CD8-positive, alpha-beta memory T cell (primary cell): ENCODE measurements at places on chromosomes 5 and 9. TPM values are rescaled to one million over a fixed set of nuclear protein-coding genes. Genes with fewer than 3 reads are reported as not detected.

DNA sequence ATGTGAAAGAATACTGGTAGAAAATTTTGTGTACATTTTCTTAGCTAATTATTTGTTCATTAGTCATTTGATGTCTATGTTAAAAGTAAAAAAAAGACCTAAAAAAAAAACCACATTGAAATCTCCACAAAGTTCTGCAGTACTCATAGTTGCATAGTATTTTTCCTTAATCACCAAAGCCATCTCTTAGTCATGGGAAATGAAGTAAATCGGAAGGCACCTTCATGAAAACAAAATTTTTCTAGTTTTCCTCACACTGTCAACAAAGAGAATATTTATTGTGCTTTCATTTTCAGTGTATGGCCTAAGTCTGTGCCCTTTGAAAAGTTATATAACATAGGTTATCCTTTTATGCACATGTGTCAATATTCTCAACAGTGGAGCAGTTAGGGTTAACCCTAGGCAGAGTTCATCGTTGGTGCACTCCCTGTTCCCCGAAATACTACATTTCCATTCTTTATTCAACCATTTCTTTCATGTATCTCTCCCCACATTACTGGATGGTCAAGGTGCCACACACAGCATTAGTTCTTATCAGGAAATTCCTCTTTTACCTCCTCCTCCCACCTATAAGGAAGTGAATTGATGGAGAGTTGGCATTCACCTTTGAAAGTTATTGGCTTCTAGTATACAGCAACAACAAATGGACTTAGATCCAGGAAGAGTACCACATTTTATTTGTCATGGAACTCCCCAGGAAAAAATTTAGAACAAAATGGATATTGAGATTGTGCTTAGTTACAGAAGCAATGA, 93.1 kb downstream of the NUDT12 start:
- no peaks in the 10 kb centered on the region for H3K36me3 ChIP-seq
- no peak overlapping the region for H3K27ac ChIP-seq
- no peaks in the 10 kb centered on the region for H3K27me3 ChIP-seq
- H3K4me1 ChIP-seq: no peaks in the 10 kb centered on the region
- DNase-seq: no peak
- H3K4me3 ChIP-seq: no peak overlapping the region

- H3K36me3 ChIP-seq: no peaks in the 10 kb centered on the region
- H3K27me3 ChIP-seq: peaks cover 4% of the 10 kb centered on the region
- no peak for DNase-seq
These were observed 161.1 kb downstream of the MAST4 start for GRCh38 chr5:66757219-66757833.

- no peaks in the 10 kb centered on the region for H3K36me3 ChIP-seq
- H3K4me1 ChIP-seq: no peaks in the 10 kb centered on the region
- H3K27me3 ChIP-seq: no peaks in the 10 kb centered on the region
- no peak overlapping the region for H3K4me3 ChIP-seq
These were observed 483.7 kb downstream of the RAB3C start for GRCh38 chr5:59066367-59067163.

DNA sequence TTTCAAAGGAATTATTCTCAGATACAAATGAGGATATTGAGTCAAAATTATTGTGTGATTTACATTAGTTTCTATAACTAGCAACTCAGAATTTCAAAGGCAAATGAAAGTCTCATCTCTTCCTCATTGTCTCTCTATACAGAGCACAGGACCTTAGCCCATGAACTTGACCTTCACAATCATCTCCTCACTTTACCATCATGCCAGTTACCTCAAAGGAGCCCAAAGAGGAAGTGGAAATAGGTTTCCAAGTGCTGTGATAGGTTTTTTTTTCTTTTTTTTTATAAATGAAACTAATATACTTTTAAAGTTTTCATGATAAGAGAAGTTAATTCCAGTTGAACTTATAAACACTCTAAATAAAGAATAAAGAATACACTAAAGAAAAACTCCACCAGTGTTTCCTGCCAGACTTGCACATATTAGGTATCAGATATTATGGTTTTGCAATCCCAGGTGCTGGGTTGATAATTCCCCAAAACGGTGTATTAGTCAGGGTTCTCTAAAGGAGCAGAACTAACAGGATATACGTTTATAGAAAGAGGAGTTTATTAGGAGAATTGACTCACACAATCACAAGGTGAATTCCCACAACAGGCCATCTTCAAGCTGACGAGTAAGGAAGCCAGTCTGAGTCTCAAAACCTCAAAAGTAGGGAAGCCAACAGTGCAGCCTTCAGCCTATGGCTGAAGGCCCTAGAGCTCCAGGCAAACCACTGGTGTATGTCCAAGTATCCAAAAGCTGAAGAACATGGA, 50.1 kb upstream of the ADAMTS16 start:
- DNase-seq: no peak
- no peak overlapping the region for H3K27ac ChIP-seq
- no peaks in the 10 kb centered on the region for H3K36me3 ChIP-seq
- no peak overlapping the region for H3K4me3 ChIP-seq
- no peaks in the 10 kb centered on the region for H3K4me1 ChIP-seq

- H3K27ac ChIP-seq: no peak overlapping the region
- no peaks in the 10 kb centered on the region for H3K4me1 ChIP-seq
These were observed 2229.2 kb upstream of the C9orf72 start for GRCh38 chr9:29802454-29802853.

DNA sequence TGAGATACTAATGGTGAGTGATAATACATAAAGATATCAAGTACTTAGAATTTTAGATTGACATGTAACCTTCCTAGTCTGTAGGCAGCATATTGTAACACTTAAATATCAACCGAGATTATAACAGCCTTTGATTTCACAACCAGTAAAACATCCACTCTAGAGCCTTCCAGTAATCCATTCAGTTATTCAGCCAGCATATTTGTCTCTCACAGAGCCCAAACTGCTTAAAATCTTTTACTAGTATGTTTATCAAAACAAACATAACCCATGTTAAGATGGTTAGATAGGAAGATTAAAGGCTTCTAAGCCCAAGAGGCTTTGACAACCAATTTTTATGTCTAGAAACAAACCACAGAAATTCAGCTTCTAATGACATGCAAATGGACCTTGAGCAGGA, 177.9 kb upstream of the FST start:
- H3K27ac ChIP-seq: no peak overlapping the region
- DNase-seq: no peak
- no peaks in the 10 kb centered on the region for H3K4me1 ChIP-seq

DNA sequence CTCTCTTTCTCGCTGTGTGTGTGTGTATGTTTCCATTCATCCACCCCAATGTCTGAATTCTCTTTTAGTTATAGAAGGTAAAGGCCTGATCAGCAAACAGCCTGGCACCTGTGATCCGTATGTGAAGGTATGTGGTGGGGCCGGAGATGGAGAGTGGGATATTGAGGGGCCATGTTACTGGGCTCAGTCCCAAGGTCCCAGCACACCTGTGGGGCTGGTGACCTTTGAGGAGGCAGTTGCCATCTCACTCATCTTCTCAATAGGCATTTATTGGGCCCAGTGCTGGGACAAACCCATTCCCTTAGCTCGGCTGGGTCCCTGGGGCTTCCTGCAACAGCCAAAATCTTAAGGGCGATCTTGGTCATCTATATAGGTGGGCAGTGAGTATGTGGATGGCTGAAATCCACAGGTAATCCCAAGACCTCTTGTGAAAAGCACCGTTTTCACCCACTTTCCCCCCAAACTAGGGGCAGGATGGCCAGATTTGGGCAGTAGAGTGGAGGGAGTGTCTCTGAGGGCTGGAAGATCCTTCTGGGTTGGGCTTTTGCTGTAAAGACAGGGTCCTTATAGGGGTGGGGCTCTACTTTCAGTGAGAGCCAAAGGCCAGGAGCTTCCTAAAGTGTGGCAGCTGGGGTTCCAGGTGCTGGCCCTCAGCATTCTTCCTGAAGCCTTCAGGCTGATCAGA, 19.6 kb downstream of the RGS3 start:
- H3K27me3 ChIP-seq: no peaks in the 10 kb centered on the region
- no peaks in the 10 kb centered on the region for H3K36me3 ChIP-seq
- no peak for DNase-seq
- H3K4me1 ChIP-seq: peaks cover 12% of the 10 kb centered on the region
- H3K4me3 ChIP-seq: no peak overlapping the region

GRCh38 chr5:120372899-120373298, 91.2 kb upstream of the PRR16 start:
- H3K27ac ChIP-seq: no peak overlapping the region
- no peaks in the 10 kb centered on the region for H3K27me3 ChIP-seq
- H3K4me1 ChIP-seq: no peaks in the 10 kb centered on the region
- no peak overlapping the region for H3K4me3 ChIP-seq
- no peaks in the 10 kb centered on the region for H3K36me3 ChIP-seq
- DNase-seq: no peak

GRCh38 chr9:79300068-79300467, 271.7 kb upstream of the TLE4 start:
- no peak for DNase-seq
- H3K36me3 ChIP-seq: no peaks in the 10 kb centered on the region
- no peak overlapping the region for H3K4me3 ChIP-seq
- H3K27ac ChIP-seq: no peak overlapping the region
- no peaks in the 10 kb centered on the region for H3K4me1 ChIP-seq
- H3K27me3 ChIP-seq: no peaks in the 10 kb centered on the region

GRCh38 chr9:106970219-106970975, 107.4 kb downstream of the ZNF462 start:
- no peak overlapping the region for H3K27ac ChIP-seq
- H3K4me1 ChIP-seq: no peaks in the 10 kb centered on the region
- no peak for DNase-seq
- H3K36me3 ChIP-seq: no peaks in the 10 kb centered on the region
- H3K4me3 ChIP-seq: no peak overlapping the region
- H3K27me3 ChIP-seq: no peaks in the 10 kb centered on the region

OR1Q1 gene
- total RNA-seq: not detected

- H3K36me3 ChIP-seq: no peaks in the 10 kb centered on the region
- H3K27ac ChIP-seq: no peak overlapping the region
- no peak overlapping the region for H3K4me3 ChIP-seq
- peak; percentile 4 for DNase-seq
These were observed 31.7 kb downstream of the GSN start for GRCh38 chr9:121299467-121300282.

ANKRD20A1 gene
- total RNA-seq: not detected

- H3K4me1 ChIP-seq: no peaks in the 10 kb centered on the region
- H3K27me3 ChIP-seq: no peaks in the 10 kb centered on the region
- no peak overlapping the region for H3K4me3 ChIP-seq
- no peaks in the 10 kb centered on the region for H3K36me3 ChIP-seq
These were observed 149.3 kb upstream of the MTAP start for GRCh38 chr9:21653091-21653490.

DNA sequence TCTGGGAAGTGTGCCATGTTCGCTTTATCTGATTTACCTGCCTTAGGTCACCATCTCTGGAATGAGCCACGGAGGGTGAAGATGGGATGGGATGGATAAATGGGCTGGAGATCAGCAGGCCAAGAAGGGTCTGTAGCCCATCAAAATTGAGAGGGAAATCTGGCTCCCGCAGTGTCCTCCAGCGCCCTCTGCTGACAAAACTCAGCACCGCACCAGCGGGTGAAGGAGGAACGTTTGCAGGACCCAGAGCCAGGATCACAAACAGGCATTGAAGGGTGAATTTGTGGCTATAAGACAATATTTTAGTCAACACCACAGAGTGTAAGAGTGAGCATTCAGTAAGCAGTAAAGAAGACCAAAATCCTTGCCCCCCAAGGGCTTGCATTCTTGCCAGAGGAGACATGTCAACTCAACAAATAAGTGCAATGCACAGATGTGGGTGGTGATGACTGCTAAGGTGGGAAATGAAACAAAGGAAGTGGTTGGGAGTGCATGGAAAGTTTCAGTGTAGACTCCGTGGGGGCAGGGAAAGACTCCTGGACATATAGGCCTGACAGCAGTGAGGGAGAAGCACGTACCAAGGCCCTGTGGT, 124.4 kb downstream of the TENT4A start:
- H3K4me1 ChIP-seq: no peaks in the 10 kb centered on the region
- no peak overlapping the region for H3K4me3 ChIP-seq
- no peak overlapping the region for H3K27ac ChIP-seq
- no peaks in the 10 kb centered on the region for H3K27me3 ChIP-seq
- H3K36me3 ChIP-seq: no peaks in the 10 kb centered on the region

DNA sequence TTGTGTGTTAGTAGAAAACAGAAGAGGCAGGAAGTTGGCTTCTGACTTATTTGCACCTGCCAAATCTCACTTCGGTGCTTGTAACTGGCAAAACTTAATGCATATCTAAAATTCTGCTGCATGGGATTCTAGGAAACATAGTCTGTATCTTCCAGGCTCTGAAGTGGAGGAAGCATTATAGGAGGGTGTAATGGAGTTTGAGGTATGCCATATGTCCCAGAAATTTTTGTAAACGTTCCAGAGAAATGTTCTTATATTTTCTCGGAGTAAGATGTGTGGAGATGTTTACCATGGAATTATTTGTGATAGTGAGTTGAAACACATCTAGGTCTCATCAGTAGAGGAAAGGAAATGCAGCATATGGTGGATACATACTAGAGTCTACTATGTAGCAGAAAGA, 1329.0 kb upstream of the NUDT12 start:
- DNase-seq: no peak
- no peak overlapping the region for H3K27ac ChIP-seq
- H3K27me3 ChIP-seq: no peaks in the 10 kb centered on the region
- H3K36me3 ChIP-seq: no peaks in the 10 kb centered on the region
- H3K4me3 ChIP-seq: no peak overlapping the region
- no peaks in the 10 kb centered on the region for H3K4me1 ChIP-seq

- no peaks in the 10 kb centered on the region for H3K36me3 ChIP-seq
- H3K27me3 ChIP-seq: peaks cover 26% of the 10 kb centered on the region
- H3K4me1 ChIP-seq: no peaks in the 10 kb centered on the region
- DNase-seq: no peak
These were observed 2.4 kb upstream of the RXFP3 start for GRCh38 chr5:33933723-33934169.

DNA sequence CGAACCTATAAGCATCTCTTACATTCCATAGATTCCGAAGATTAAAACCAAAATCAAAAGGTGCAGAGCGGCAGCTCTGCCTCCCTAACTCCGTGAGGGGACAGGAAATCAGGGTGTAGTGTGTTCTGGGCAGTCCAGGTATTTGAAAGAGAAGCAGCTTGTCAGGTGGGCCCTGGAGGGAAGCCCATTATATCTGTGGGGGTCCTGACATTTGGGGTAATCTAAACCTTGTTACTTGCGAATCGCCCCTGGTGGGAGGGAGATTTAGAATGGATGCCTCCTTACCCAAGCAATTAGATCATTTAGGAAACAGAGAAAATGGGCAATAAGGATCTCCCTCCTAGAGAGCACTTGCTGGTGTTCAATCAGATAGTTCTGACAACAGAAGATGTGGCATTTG, 126.9 kb downstream of the EFNA5 start:
- H3K27ac ChIP-seq: no peak overlapping the region
- no peaks in the 10 kb centered on the region for H3K36me3 ChIP-seq
- no peaks in the 10 kb centered on the region for H3K4me1 ChIP-seq
- H3K4me3 ChIP-seq: no peak overlapping the region
- DNase-seq: no peak

CREBRF gene
- 14.9 TPM for total RNA-seq

PAXX gene
- 82.2 TPM for total RNA-seq

RBM27 gene
- 31.9 TPM for total RNA-seq

FAM81B gene
- not detected for total RNA-seq

CNTNAP3B gene
- not detected for total RNA-seq

- peaks cover 5% of the 10 kb centered on the region for H3K4me1 ChIP-seq
- no peak for DNase-seq
- H3K27me3 ChIP-seq: peaks cover 5% of the 10 kb centered on the region
- no peaks in the 10 kb centered on the region for H3K36me3 ChIP-seq
- no peak overlapping the region for H3K27ac ChIP-seq
These were observed 157.3 kb upstream of the DAPK1 start for GRCh38 chr9:87340391-87340790.

GRCh38 chr9:79176014-79176697, 395.6 kb upstream of the TLE4 start:
- no peaks in the 10 kb centered on the region for H3K4me1 ChIP-seq
- H3K27ac ChIP-seq: no peak overlapping the region
- no peaks in the 10 kb centered on the region for H3K27me3 ChIP-seq
